ENCODE measurements at places on chromosomes 16 and 17. TPM values are rescaled to one million over a fixed set of nuclear protein-coding genes. Genes with fewer than 3 reads are reported as not detected.
A peak's percentile ranks its signal among the peaks of the same experiment; 100 is the strongest.

GRCh38 chr17:61984821-61985220, 57.0 kb upstream of the INTS2 start:
- H3K27me3 ChIP-seq = no peaks in the 10 kb centered on the region
- H3K4me3 ChIP-seq = no peak overlapping the region
- no peak overlapping the region for H3K27ac ChIP-seq
- DNase-seq = no peak

DNA sequence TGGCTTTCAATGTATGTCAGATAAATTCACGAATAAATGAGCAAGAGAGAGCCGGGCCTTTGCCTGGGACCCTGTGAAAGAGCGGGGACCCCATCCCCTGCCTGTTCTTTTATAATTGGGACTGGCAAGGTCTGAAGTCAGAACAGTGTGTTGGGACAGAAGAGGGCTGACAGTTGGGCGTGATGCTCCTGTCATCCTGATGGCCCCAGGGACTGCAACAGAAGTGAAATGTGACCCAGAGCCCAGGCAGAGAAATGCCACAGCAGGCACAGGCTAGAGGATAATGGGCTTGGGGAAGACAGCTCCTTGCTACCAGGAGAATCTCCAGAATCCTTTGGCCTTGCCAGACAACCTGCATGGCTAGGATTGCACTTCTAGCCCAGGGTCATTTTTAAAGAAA, 37.9 kb downstream of the GSG1L start:
- no peaks in the 10 kb centered on the region for H3K36me3 ChIP-seq
- no peak for DNase-seq
- H3K27ac ChIP-seq = no peak overlapping the region
- H3K4me1 ChIP-seq = no peaks in the 10 kb centered on the region
- H3K4me3 ChIP-seq = no peak overlapping the region

Gene SLC22A31
- 5.4 TPM for total RNA-seq

Gene HSPB9
- not detected for total RNA-seq

- DNase-seq = no peak
- no peaks in the 10 kb centered on the region for H3K4me1 ChIP-seq
- no peak overlapping the region for H3K4me3 ChIP-seq
- no peak overlapping the region for H3K27ac ChIP-seq
- no peaks in the 10 kb centered on the region for H3K36me3 ChIP-seq
- H3K27me3 ChIP-seq = no peaks in the 10 kb centered on the region
These were observed 88.2 kb downstream of the TBC1D16 start for GRCh38 chr17:79947351-79948031.

DNA sequence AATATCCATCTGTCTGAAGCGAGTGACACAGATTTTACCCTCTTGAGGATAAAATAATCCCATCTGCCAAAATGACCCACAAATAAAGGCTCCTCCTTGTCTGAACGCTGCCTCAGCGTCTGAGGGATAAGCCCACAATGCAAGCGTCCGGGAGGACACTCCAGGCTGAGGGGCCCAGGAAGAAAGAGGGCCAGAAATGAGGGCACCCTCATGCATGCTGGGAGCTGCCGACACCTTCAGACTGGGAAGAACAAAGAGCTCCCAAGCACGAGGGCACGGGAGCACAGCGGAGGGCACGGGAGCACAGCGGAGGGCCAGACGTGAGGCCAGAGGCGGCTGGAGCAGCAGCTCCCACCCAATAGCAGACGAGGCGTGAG, 126.9 kb downstream of the ZNF778 start:
- 0 out of 2 replicates have a peak, but pooled peaks cover 6% of the 10 kb centered on the region for H3K36me3 ChIP-seq
- no peak overlapping the region for H3K4me3 ChIP-seq
- no peak for DNase-seq
- no peak overlapping the region for H3K27ac ChIP-seq
- peaks cover 13% of the 10 kb centered on the region for H3K4me1 ChIP-seq

Gene ALOX15B
- not detected for total RNA-seq

DNA sequence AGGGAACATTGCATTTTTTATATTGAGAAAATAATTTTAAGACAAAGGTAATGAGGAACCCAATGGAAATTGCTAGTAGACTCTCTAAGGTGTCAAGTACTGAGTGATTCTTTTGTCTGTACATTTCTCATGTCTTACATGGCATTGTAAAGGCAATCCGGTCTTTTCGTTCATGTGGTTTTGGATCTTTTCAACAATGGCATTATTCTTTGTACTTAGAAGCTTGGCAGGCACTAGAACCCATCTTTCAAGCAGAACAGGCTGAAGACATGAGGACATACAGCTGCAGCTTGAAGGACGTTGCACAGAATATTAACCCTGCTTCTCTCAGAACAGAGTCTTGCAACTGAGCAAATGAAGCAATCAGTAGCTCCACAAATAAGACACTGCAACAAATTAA, 231.5 kb upstream of the ZFHX3 start:
- H3K27me3 ChIP-seq = peaks cover 30% of the 10 kb centered on the region
- no peak overlapping the region for H3K4me3 ChIP-seq
- no peak overlapping the region for H3K27ac ChIP-seq
- no peak for DNase-seq

DNA sequence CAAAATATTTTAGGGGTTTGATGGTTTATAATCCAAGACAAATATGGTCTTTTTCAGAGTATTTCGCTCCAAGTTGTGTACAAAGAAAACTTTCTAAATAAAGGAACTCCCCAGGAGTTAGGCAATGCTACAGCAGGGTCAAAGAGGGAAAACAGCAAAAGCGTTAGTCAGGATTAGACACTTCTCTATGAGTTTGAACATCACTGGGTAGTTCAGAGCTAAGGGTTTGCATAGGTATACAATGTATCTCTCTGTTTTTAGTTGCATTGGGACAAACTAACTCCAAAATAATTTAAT, 34.8 kb downstream of the FAM20A start:
- H3K27me3 ChIP-seq = peaks cover 48% of the 10 kb centered on the region
- no peak overlapping the region for H3K27ac ChIP-seq
- H3K4me3 ChIP-seq = no peak overlapping the region
- H3K4me1 ChIP-seq = no peaks in the 10 kb centered on the region
- H3K36me3 ChIP-seq = no peaks in the 10 kb centered on the region
- no peak for DNase-seq

- no peak overlapping the region for H3K27ac ChIP-seq
- no peaks in the 10 kb centered on the region for H3K36me3 ChIP-seq
- H3K4me1 ChIP-seq = peaks cover 7% of the 10 kb centered on the region
- DNase-seq = peak; percentile 12
- no peaks in the 10 kb centered on the region for H3K27me3 ChIP-seq
These were observed 1.9 kb downstream of the PARD6A start for GRCh38 chr16:67662653-67663010.

DNA sequence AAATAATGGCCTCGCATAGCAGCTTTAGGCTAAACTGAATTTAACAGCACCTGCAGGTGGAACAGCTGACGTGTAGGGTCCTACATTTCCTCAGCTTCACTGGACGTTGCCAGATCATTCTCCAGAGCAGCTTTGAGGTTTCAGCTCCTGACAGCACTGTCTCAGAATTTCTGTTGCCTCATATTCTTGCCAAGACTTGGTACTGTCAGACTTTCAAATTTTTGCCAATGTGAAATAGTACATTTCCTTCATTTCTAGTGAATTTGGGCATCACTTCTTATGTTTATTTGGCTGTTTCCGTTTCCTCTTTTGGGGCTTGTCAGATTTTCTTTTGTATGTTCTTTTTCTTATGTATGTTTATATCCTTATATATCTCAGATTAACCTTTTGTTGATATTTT, 48.7 kb downstream of the MRTFB start:
- no peak overlapping the region for H3K4me3 ChIP-seq
- no peaks in the 10 kb centered on the region for H3K27me3 ChIP-seq
- peaks cover 5% of the 10 kb centered on the region for H3K36me3 ChIP-seq
- DNase-seq = no peak
- no peak overlapping the region for H3K27ac ChIP-seq

GRCh38 chr17:79799538-79800324, 2.9 kb upstream of the CBX8 start:
- DNase-seq = no peak
- H3K36me3 ChIP-seq = no peaks in the 10 kb centered on the region
- H3K27me3 ChIP-seq = peaks cover 24% of the 10 kb centered on the region
- H3K4me3 ChIP-seq = peak overlapping the region; percentile 61
- H3K4me1 ChIP-seq = peaks cover 10% of the 10 kb centered on the region

- no peak for DNase-seq
- no peaks in the 10 kb centered on the region for H3K36me3 ChIP-seq
- no peaks in the 10 kb centered on the region for H3K4me1 ChIP-seq
- no peak overlapping the region for H3K4me3 ChIP-seq
- H3K27me3 ChIP-seq = no peaks in the 10 kb centered on the region
These were observed 15.5 kb upstream of the UBE2G1 start for GRCh38 chr17:4381690-4382671.

Gene MYH1
- total RNA-seq = not detected

GRCh38 chr17:59327121-59327980, 4.1 kb upstream of the YPEL2 start:
- no peak overlapping the region for H3K27ac ChIP-seq
- no peaks in the 10 kb centered on the region for H3K36me3 ChIP-seq
- DNase-seq = no peak
- no peaks in the 10 kb centered on the region for H3K27me3 ChIP-seq

- H3K27me3 ChIP-seq = no peaks in the 10 kb centered on the region
- no peak overlapping the region for H3K4me3 ChIP-seq
- DNase-seq = no peak
- H3K4me1 ChIP-seq = peaks cover 10% of the 10 kb centered on the region
- no peaks in the 10 kb centered on the region for H3K36me3 ChIP-seq
- H3K27ac ChIP-seq = no peak overlapping the region
These were observed 435.5 kb downstream of the KCNJ2 start for GRCh38 chr17:70604854-70605253.

Measured in PC-9 (cell line).